ENCODE measurements at places on chromosomes 16 and 17.

DNA sequence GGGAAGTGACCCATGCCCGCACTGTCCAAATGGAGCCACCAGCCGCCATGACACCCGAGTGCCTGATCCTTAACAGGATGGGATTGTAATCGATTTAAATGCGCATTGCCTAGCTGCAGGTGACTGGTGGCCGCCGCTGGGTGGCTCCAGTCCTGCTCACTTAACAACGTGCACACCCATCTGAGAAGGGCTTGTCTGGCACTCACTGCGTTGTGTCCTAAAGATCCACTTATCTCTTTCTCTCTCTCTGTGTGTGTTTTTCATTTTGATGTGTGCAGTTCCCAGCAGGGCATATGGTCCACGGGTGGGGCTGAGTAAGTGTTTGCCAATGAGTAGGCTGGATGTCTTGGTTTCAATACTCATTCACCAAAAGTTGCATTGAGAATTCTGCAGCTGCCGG is 80.6 kb downstream of the IRF8 start:
- no peak for DNase-seq

DNA sequence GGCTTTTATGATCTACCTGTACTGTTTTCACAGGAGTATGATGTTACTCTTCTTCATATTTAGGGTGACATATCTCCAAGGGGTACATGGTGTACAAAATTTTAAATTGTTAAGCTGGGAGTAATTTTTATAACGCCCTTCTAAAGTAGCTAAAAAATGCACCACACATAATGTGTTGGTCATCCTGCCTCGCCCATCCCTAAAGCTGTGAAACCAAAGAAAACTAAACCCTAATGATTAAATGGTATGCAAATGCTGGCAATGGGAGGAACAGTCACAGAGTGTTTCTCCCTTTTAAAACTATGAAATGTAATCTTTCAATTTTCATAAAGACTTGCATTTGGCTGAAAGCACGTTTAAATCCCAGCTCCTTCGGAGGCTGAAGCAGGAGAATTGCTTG is 2.0 kb upstream of the KRT24 start:
- no peak for DNase-seq

GRCh38 chr17:42026857-42027589 is 7.1 kb downstream of the NKIRAS2 start:
- DNase-seq = no peak

GRCh38 chr17:38657824-38658740 is 16.7 kb downstream of the EPOP start:
- no peak for DNase-seq

DNA sequence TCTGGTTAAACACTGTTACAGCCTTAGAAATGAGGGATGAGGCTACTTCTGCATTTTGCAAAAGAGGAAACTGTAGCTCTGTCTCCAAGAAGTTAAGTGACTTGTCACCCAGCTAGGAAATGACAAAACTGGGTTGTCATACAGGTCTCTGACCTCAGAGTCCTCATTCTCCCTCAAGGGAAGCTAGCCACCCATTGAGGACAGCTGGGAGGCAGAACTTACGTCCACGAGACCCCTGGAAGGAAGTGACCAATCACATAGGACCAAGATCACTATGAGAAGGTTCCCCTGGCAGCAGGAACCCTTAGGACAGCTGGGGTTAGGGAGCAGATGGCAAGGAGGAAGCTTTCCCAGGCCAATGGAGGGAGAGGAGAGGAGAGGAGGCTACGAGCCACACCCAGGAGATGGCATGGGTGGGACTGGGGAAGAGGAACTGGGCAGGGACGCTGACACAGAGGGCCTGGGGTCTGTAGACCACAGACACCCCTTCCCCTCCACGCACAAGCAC is 11.2 kb downstream of the METTL22 start:
- no peak for DNase-seq

- no peak for DNase-seq
Measured at GRCh38 chr16:86157616-86158247, 258.8 kb downstream of the IRF8 start.

GRCh38 chr16:11250786-11251524 is 5.0 kb downstream of the SOCS1 start:
- no peak for DNase-seq

- DNase-seq = no peak
Measured at GRCh38 chr17:28412099-28412498, 6.1 kb upstream of the SLC46A1 start.

- DNase-seq = no peak
Measured at GRCh38 chr16:48950184-48950583, 331.5 kb downstream of the CBLN1 start.

DNA sequence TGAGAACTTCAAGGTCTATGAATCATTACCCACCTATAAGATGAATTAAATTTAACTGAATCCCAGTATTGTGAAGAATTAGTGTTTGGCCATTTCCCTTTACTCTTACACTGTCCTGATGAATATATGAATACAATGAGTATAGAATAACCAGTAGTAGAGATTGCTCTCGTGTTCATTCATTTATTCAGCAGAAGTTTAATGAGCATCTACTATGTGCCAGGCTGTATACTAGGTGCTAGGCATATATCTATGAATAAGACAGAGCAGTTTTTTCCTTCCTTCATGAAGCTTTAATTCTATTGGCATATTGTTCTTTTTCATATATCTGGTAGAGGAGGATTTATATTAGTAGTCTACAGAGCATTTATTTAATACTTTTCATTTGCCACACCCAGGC is 6.0 kb downstream of the GOSR1 start:
- no peak for DNase-seq

- DNase-seq = no peak
Measured at GRCh38 chr16:22727285-22728166, 86.4 kb upstream of the HS3ST2 start.

- DNase-seq = no peak
Measured at GRCh38 chr16:19314718-19315425, 29.3 kb downstream of the CLEC19A start.

DNA sequence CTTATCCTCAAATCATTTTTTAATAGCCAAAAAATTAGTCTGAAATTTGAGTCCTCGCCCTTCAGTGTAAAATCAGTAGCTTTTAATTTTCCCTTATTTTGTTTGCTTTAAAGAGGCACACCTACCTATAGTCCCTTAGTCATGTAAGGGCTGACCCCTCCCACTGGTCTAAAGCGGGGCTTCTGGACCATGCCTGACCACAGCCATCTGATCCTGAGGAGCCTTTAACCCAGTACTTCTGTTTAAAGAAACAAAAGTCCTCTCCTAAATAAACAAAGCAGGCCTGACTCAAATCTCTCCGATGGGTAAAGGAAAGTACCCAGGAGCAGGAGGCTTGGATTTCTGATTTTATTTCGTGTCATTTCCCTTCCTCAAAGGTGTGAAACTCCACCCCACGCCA is 92.0 kb upstream of the CCL2 start:
- DNase-seq = no peak

DNA sequence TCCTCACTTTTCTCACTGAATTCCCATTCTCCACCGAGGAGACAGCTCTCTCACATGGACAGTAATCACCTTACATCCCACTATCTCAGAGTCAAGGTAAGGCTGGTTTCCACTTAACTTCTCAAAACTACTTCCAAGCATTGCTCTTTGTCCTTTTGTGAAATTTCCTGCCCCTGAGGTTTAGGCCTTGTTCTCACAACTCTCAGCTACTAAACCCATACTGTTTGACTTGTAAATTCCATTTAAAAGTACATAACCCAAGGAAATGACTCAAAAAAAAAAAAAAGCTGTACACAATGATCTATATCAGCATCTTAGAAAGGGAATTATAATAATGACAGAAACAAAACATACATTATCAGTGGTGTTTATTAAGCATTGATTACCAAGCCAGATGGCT is 8.8 kb downstream of the CDC27 start:
- no peak for DNase-seq

- DNase-seq = no peak
Measured at GRCh38 chr16:66523861-66524354, 26.0 kb downstream of the TK2 start.

GRCh38 chr17:10458701-10459100 is 10.7 kb downstream of the MYH4 start:
- no peak for DNase-seq

DNA sequence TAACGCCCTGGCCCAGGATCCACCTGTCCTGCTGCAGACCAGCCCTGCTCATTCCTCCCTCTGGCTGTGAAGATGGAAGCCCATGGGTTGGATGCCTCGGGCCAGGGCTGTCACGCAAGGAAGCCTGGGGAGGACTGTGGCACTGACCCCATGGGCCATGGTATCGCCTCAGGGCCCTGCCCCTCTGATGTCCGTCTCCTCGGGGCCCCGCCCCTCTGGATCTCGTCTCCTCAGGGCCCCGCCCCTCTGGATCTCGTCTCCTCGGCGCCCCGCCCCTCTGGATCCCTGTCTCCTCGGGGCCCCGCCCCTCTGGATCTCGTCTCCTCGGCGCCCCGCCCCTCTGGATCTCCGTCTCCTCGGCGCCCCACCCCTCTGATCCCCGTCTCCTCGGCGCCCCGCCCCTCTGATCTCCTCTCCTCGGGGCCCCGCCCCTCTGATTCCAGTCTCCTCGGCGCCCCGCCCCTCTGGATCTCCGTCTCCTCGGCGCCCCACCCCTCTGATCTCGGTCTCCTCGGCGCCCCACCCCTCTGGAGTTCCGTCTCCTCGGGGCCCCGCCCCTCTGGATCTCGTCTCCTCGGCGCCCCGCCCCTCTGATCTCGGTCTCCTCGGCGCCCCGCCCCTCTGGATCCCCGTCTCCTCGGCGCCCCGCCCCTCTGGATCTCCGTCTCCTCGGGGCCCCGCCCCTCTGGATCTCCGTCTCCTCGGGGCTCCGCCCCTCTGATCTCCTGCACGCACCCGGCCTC is 24.0 kb downstream of the METRNL start:
- peak; percentile 17 for DNase-seq

- DNase-seq = no peak
Measured at GRCh38 chr17:80577876-80578570, 33.4 kb downstream of the RPTOR start.

- DNase-seq = peak; percentile 77
Measured at GRCh38 chr17:1787301-1787902, 25.5 kb downstream of the SERPINF1 start.

DNA sequence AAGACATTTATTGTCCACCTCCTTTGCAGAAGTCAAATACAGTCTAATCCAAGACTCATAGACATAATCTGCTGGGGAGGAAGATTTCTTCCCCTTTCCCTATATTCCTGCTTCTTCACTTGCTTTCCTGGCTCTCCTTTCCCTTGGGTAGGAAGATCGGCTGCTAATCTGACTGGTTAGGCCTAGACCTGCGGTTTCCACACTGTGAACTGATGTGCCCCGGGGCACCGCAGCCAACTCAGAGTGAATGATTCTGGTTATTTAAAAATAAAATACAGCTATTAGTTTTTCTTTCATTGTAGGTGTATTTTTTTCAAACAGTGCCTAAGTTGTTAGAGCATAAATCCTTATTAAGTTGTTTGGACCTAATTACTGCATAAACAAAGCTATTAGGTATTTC is 78.9 kb downstream of the DNAH3 start:
- DNase-seq = no peak

DNA sequence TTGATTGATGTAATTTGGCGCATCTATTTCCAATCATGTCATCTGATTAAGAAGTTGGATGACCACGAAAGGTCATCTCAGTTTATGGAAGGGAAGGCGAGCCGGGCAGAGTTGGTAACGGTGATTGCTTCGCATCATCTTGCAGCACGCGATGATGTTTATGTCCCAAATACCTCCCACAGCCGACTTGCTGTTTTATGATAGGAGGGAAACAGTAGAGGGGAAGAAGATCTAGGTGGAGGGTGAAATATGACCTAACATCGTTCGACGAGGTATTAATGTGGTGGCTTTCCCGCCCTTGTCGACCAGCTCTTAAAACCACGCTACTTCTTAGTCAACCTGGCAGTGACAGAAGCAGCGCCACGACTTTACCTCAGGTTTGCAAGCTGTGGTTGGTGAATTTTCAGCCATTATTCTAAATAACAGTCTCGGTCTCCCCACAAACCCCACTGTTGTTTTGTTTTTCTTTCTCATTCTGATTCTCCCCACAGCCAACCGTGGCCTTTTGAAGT is 805 bp upstream of the TANC2 start:
- DNase-seq = no peak

- no peak for DNase-seq
Measured at GRCh38 chr17:44960691-44961090, 7.4 kb downstream of the C1QL1 start.

- no peak for DNase-seq
Measured at GRCh38 chr17:62725791-62726249, 82.3 kb downstream of the MARCHF10 start.

DNA sequence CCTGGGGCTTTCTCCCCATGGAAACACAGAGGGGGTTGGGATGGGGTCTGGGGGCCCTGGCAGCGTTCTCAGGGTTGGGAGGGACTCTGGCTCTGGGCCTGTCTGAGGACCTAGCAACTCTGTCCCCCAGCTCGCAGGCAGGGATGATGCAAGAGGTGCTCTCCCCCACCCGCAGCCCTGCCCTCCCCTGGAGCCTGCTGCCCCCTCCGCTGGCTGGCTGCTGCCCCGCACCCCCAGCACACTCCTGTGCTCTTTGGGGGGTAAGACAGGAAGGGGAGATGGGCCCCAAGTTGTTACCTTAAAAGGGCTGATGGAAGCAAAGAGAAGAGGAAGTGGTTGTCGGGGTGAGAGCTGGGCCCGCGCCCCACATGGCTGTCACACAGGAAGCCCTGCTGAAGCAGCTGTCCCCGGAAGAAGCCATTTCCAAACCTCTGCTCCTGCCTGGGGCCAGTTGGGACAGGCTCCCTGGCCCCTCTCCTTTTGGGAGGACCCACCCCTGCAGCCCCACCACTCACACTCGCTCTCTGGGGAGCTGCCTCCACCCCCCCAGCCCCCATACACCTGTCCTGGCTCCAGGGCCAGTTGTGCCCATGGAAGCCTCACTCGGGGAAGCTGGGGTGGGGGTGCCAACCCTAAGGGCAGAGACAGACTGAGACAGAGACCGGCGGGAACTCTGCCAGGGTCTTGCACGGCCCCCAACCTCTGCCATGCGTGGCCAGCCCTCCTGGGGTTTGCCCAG is 2.5 kb downstream of the CORO1A start:
- no peak for DNase-seq
